ENCODE measurements at places on chromosomes 7 and 10.

GRCh38 chr10:18497806-18498369 lies 153.5 kb downstream of the NSUN6 start:
- DNase-seq, result no peak

DNA sequence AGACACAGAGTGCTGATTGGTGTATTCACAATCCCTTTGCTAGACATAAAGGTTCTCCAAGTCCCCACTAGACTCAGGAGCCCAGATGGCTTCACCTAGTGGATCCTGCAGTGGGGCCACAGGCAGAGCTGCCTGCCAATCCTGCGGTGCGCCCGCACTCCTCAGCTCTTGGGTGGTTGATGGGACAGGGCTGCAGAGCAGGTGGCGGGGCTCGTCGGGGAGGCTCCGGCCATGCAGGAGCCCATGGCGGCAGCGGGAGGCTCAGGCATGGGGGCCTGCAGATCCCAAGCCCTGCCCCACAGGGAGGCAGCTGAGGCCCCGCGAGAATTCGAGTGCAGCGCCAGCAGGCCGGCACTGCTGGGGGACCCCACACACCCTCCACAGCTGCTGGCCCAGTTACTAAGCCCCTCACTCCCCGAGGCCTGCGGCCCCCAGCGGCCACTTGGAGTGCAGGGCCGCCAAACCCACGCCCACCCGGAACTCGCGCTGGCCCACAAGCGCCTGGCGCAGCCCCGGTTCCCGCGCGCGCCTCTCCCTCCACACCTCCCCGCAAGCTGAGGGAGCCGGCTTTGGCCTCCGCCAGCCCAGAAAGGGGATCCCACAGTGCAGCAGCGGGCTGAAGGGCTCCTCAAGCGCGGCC lies 7.7 kb upstream of the BET1 start:
- DNase-seq, result no peak

- DNase-seq, result no peak
Observed at GRCh38 chr10:110326351-110327032, 21.8 kb upstream of the SMNDC1 start.

DNA sequence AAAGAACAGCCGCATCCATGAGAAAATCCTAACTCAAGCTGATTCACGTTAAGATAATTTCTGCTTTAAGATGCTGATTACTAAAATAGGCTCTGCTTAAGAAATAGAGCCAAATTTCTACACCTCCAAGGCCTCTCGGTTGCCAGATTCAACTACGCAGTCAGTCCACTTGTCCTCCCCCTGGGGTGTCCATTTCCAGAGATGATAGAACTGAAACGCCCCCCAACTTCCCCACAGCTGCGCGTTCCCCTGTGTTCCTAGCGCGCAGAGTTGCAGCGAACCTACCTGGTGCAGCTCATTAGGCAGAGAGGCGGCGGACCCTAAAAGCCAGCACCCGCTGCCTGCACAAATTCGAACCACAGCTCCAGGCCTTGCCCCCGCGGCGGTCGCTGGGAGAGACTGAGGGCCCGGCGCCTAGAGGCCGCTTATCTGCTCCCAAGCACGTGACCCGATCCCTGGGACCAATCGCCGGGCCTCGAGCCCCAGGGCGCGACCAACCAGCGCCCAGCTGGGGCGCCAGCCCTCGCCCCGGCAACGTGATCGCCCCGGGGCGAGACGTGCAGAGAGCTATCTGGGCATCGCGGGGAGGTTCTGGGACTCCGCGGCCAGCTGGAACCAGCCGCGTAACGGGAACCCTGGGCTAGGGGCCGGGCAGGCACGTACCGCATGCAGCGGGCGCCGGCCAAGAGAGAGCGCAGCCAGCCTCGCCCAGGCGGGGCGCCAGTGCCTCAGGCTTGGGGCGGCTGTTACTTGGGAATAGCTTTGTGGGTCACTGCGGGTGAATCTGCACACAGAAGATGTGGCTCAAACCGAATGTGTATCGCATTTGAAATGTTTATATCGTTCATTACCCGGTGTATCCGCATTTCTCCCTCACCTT lies at the start of gene PPP1R3C:
Gene PPP1R3C (minus strand): TSS at position 401 of the 880 bp plus-strand sequence. CDS start 102 bp downstream, at position 299.
- DNase-seq, result peak; percentile 17

DNA sequence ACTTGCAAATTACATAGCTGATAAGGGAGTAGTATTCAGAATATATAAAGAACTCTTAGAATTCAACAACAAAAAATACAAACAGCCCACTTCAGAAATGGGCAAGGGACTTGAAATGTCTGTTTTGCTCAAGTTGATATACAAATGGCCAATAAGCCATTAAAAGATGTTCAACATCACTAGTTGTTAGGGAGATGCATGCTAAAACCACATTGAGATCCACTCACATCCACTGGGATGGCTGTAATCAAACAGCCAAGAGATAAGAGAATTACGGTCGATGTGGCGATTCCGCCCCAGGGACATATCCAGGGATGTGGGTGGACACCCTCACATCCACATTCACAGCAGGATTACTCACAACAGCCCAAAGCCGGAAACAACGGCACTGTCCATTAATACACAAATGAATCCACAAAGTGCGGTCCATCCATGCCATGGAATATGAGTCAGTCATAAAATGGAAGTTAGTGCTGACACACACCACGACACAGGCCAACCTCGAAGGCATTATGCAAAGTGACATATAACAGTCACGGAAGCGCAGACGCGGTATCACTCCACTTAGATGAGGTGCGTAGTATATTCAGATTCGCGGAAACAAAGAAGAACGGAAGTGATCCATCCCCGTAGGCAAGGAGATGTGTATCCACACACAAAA lies 227.8 kb downstream of the DNAJB6 start:
- no peak for DNase-seq
